Central memory CD4-positive, alpha-beta T cell (primary cell): ENCODE measurements at places on chromosomes 6 and 20.

DNA sequence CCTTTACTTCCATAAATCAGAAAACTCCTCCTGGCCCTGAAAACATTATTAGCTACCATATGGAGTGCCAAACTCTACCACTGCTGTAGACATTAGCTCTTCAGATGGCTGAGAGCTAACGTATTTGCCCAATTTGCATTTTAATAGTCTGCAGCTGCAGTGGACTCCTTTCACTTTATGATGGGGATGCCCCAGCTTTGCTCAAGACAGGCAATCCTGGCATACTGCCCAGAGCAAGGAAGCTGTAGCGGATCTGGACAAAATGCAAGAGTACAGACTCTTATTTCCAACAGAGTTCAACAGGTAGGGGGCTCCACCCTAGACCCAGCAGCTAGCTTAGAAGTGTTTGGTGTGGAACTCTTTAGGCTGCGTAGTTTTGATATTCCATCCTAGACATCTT is 246.7 kb downstream of the FOXC1 start:
- DNase-seq = no peak

- DNase-seq = no peak
Measured at GRCh38 chr20:62723768-62724450, 15.3 kb downstream of the NTSR1 start.

DNA sequence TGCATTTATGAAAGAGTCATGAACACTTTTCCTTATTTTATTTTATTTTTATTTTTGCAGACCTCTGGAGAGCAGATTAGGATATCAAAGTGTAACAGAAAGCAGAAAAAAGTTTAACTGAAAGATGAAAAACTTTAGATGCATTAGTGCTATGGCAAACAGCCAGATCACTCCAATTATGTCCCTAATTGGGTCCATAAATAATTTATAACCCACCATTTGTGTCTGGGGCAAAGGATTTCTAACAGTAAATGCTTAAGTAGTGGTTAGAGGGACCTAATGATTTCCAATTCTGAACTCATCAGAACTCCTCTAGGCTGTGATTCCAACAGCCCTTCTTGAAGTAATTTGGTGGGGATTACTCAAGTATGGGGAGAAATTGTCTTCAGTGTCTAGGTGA is 93.7 kb upstream of the PROKR2 start:
- DNase-seq = no peak

DNA sequence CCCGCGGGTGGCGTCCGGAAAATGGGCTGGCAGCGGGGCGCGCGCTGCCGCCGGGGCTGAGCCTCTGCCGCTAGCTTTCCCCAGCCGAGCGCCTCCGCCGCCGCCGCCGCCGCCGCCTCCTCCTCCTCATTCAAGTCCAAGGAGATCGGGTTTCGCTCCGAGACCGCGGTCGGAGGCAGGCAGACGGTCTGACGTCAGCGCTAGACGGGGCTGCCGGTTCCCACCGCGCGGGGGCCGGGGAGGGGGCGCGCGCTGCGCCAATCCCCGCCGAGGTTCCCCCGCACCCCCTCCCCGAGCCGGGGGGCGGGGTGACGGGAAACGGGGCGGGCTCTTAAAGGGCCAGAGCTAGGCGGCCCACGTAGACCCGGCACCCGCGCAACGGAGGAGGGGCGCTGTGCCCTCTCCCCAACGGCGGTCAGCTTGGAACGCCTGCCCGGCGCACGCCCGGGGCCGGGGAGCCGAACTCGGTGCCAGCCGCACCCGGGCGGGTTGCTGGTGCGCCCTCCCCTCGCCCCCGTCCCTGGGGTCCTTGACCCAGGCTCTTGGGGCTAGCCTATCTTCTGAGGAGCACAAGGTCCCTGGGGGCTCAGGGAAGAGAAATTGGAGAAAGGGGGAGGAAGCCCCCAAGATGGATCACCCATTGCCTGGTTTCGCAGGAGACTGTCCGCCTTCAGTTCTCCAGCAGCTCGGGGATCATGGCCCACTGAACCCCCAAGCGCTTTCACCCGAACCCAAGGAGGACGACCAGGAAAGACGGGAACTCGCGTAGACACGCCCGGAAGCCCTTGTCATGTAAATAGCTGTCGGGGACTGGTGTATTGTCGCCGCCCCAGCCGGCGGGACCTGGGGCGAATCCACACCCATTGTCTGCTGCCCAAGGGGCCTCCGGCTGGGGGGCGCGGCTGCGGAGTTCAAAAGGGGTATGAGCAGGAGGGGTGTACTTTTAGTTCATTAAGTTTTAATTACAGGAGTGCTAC is at the start of gene PMEPA1:
TSS of gene PMEPA1 (minus strand) at position 193 of the 977 bp plus-strand sequence. CDS start 433 bp downstream, outside the sequence.
- peak; percentile 95 for DNase-seq

DNA sequence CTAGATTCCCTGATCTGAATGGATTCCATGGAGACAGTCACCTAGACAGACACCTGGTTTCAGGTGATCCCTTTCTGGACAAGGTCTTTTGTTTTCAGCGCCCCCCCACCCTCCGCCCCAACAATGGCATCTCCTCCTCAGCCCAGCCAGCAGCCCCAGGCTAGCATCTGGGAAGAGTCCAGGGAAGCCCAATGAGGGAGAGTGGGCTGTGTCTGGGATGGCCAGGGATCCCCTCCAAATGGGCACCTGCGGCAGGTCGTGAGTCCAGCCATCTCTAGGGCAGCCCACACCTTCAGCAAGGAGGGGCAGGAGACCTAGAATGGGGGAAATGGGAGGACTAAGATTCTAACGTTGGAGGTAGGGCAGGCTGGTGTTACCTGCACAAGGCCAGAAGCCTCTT is 1.2 kb upstream of the SLC24A3 start:
- DNase-seq = no peak

DNA sequence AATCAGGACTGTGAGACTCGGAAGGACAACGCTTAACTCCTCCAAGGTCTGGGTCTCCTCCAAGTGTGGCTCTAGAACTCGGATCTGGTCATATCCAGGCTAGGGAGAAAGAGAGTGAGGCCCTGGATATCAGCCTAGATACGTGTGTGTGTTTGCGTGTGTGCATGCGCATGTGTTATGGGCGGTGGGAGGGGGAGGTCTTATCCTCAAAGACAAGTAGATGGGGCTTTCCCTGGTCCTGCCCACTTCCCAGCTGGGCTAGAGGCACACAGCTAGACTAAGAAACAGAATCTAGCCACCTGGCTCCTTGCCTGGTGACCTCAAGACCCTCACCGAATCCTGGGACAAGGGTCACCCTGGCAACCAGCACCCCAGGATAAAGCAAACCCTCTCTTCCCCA is 13.2 kb downstream of the CPNE5 start:
- no peak for DNase-seq

GRCh38 chr6:95091823-95092436 is 485.4 kb upstream of the MANEA start:
- no peak for DNase-seq

DNA sequence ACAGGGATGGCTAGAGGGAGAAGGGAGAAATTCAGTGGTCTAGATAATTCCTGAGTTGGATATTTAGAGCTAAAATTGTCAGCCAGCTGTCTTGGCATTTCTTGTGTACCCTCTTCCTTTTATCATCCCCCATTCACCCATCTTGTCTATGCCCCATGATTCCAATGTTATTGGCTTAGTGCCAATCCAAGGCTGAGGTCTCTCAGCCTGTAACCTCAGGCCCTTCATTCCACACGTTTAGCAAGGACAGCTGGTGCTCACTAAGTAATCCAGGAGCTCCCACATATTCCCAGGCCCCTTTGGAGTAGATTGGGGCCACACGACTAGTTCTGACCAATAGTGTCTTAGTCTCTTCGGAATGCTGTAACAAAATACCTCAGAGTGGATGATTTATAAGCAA is 112.4 kb upstream of the ATXN1 start:
- DNase-seq = no peak

- DNase-seq = no peak
Measured at GRCh38 chr20:50221501-50222308, 31.1 kb downstream of the CEBPB start.

- DNase-seq = no peak
Measured at GRCh38 chr20:63015662-63016361, 9.0 kb upstream of the BHLHE23 start.

DNA sequence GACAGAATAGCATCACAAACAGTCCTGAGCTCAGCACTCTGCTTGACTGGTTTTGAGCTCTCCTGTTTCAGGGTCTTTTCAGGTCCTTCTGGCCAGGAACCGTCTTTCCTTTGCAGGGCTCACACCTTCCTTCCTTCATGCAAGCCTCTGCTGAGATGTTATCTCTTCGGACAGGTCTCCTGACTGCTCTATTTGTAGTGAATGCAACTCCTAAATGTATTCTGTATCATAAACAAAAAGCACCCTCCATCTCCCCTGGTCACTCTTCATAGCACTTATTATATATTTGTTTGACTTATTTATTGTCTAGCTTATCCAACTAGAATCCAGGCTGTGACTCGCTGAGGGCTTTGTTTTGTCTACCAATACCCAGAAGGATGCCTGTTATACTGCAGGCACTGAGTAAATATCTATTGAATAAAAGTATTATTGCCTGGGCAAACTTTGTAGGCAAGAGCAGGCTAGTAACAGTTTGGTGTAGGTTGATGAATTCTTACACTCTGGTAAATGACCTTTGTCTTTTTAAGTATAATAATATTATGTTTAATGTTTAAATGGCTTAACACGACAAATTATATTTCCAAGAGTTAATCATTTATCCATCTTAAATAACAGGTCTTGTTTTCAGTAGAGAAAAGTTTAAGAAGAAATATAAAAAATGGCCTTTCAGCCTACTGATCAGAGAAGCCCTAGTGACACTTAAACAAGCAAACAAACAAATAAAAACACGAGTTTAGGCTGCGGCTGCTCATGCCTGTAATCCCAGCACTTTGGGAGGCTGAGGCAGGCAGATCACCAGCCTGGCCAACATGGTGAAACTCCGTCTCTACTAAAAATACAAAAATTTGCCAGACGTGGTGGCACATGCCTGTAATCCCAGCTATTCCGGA is 199.7 kb downstream of the BCAS1 start:
- DNase-seq = no peak

DNA sequence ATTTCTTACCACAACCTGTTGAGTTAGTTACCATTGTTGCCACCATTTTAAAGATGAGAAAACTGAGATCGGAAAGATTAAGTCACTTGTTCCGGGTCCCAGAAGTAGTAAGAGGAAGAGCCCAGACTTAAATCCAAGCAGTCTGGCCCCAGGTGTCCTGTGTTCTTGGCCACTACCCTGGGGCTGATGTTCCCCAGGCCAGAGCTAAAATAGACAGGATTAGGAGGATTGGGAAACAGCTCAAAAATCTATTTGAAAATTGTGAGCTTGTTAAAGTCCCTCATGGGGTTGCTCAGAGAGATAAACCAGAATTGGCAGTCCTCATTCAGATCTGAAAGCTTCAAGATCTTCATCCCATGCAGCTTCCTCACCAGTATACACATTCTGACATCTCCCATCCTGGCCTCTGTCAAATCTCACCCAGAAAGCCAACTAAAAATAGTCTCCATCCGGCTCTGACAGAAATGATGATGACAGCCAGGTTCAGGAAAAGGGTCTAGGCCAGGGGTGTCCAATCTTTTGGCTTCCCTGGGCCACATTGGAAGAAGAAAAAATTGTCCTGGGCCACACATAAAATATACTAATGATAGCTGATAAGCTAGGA is 62.0 kb downstream of the GFOD1 start:
- no peak for DNase-seq
